ENCODE measurements at places on chromosomes 13 and 19.

GRCh38 chr13:100600461-100600860 is 11.9 kb upstream of the GGACT start:
- no peak for DNase-seq

DNA sequence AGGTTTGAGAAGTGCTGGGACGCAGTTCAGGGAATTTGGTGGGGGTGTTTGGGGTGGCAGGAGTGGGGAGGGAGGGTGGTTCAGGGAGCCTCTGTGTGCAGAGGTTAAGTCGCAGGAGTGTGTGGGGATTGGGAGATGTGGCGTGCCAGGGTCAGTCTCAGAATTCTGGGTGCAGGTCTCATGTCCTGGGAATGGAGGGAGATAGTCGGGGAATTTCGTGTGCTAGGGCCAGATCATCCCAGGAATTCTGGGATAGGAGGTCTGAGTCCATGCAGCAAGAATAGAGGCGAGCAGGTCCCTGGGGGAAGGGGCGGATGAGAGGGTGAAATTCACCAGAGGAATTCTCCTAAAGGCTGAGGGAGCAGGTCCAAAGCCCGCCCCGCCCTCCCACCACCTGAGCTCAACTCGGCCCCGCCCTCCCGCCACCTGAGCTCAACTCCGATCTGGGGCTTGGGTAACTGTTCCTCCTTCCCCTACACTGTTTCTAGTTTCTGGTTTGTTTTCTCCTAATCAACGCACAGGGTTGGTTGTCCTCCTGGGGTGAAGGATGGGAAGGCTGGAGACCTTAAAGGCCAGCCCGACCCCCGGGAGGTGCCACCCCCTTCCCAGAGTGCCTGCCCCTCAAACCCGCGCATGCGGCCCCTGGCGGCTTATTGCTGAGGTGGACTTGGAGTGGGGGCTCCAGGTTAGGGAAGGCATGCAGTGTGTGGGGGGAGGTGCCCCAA is 15.2 kb downstream of the KCNC3 start:
- DNase-seq = no peak

DNA sequence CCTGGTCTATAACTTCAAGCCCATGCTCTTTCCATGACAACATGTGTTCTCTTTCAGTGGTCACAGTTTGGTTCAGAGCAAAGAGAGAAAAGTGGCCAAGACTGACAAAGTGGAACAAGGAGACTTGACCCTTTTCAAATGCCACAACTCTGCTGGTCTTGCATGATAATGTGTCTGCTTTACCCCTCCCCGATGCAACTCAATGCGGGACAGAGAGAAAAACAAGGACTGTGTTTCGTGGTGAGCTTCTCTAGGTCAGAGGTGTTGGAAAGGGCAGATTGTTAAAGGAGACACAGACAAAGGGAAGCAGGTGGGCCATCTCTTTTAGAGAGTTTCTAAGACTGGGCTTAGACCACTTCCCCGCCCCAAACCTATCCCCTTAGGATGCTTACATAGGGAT is 61.6 kb upstream of the SERTM1 start:
- DNase-seq = no peak

DNA sequence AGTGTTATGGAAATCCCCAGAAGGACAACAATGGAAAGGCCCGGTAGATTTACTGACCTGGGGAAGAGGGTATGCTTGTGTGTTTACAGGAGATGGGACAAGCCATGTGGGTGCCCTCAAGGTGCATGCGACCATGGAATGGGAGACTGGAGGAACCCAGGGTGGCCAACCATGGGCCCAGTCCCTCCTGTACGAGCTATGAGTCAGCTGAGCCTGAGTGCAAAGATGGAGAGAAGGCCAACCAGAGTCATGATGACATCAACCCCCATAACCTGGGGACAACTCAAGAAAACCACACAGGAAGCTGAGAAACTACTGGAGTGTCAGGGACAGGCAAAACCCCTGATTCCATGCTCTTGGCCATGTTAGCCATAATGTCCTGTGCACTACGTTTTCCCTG is 7.8 kb downstream of the ZNF350 start:
- DNase-seq = no peak

DNA sequence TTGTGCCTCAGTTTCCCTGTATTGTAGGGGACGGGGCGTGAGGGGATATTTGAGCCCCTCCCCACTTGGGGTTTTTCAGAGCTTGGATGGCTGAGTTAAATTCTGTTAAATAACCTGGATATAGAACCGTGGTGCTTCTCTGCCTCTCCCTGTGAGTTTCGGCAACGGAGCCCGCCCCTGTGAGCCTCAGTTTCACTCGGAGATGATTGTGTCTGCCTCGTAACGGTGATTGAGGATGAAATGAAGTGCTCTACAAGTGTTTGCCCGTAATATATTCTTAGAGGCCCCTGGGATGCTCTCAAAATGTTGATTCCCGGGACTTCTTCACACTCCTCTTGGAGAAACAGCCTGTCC is 509 bp downstream of the KXD1 start:
- no peak for DNase-seq

- no peak for DNase-seq
Observed at GRCh38 chr19:41415154-41415571, 12.0 kb downstream of the B3GNT8 start.

- DNase-seq = peak; percentile 53
Observed at GRCh38 chr19:32570081-32570785, 10.8 kb upstream of the PDCD5 start.

DNA sequence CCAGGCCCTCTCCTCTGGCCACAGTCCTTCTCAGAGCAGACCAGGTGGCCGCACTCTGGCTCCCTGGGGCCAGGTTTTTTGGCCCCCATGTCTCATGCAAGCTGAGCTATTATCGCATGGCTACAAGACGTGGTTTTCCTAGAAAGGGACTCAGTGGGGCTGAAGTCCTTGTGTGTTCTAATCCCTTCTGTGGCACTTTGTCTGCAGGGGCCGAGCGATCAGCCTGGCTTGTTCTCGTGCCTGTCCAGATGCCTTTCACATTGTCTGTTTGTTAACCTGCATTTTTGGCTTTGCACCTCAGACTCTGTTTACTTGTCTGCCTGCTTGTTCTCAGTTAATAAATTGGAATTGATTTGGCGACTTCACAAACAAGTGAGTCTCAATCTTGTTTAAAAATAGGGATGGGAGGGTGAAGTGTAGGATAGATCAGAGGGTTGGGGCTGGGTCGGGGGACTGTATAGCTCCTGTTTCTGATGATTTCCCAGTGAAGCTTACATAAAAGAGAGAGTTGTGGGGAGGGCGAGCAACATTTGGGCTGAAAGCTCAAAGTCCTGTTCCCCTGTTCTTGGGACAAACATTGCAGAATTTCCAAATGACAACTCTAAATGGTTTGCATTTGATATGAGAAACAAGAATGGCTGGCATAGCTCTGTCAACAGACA is 440.4 kb downstream of the COG6 start:
- no peak for DNase-seq

DNA sequence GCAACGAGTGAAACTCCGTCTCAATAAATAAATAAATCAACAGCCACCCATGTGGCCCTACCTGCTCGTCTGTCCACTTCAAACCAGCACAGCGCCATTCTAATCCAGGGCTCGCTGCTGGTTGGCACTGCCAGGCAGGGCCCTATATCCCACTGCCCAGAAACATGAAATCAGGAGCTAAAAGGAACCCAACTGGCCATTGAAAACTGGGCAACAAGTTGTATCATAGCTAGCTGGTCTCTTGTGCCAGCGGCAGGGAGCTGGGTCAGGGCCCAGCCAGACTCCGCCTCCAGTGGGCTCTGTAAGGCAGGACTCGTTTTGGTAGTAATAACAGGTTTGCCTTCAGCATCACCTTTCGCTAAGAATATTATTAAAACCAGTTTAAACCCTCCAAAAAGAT is 39.3 kb downstream of the GGACT start:
- no peak for DNase-seq

- peak; percentile 90 for DNase-seq
Observed at GRCh38 chr13:32838945-32839344, 177.3 kb upstream of the KL start.
